Iris pigment epithelial cell (primary cell): ENCODE measurements at places on chromosomes 12 and 14.
A peak's percentile ranks its signal among the peaks of the same experiment; 100 is the strongest.

DNA sequence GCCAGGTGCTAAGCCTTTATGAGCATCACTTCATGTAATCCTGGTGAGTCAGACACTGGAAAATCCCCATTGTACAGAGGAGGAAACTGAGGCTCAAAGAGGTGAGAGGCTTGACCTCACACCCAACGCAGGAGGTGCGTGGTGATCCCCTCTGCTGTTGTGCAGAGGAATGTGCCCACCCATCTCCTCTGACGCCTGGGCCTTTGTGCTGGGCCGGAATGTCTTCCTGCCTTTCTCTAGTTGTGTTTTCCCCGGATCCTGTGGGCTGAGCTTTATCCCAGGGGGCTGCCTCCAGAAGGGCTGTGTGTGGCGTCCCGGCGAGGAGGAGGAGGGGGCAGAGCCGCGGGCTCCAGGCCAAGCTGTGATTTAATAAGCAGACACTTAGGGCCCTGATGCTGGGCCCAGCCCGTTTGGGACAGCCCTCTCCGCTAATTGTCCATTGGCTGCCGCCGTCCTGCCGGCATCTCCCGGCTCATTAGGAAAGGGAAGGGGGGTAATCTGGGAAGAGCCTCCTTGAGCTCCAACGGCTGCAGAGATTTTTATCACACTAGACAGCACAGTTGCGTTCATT, 653.6 kb downstream of the MED13L start:
- no peak for DNase-seq

DNA sequence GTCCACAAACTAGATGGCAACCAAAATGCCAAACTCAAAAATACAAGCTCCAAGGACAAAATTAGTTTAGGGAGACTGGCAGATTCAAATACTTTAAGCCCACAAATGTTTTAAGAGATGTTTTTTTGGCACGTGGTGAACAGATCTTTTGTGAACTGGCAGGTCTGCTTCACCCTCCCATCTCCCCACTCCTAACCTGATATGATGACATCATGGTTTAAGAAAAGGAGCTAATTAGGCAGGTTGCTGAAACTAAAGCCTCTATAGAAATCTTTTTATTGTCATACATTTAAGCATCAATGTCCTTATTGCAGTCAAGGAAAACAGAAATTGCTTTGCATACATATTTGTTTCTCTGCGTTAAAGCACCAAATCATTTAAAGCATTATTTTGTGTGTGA, 5.8 kb downstream of the LRIG3 start:
- DNase-seq = no peak

DNA sequence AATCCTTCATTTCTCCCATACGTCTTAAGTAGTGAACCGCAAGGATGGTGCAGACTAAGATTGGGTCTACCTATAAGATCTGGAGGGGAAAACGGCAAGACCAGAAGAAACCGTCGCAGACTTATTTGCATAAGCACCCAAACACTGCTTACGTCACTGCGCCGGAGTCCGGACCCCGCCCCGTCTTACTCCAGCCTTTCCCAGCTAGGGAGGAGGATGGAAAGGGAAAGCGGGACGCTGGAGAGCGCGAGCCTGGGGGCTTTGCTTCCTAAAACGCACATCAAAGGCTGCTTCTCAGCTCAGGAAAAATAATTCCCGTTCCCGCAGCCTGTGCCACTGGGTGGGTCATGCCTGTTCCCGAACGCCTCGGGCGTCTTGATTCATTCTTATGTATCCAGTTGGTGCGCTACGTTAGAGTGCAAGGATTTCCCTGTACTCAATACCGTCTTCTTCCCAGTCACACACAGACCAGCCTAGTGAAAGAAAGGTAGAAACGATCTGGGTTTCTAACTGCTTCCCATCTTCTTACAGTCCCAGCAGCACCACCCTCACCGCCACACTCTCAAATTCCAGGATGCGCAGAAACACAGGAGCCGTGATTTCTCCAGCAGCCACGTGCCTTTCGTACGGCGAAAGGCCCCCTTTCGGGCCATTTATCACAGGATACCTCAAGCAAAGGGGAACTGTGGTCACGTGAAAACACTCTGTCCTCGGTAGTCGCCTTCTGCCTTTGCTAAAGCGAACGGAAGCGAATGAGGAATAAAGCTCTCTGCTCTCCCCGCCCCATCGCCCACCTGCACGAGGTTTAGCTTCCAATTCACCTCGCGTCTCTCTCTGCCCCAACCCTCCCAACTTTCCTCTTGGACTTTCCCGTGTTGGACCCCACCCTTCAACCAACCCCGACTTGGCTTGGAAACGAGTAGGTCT, 1.1 kb downstream of the SLC6A15 start:
- peak; percentile 93 for DNase-seq

- DNase-seq = peak; percentile 82
Observed at GRCh38 chr12:25957793-25958427, 572 bp upstream of the RASSF8 start.

DNA sequence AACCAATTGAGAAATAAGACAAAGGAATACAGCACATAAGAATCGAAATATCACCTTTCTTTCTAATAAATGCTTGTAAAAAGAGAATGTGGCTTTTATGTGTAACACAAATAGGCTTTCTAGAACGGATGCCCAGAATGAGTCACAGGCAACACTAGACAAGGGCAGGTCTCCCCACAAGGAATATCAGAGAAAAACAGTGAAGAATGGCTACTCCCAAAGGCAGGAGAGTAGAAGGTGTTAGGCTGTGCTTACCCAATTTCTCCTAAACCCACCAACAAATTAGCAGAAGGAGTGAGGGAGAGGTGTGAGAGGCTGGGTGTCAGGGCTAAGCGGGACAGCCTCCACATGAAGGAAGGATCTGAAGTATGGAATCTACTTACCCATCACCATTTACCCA, 55.2 kb downstream of the GALNT4 start:
- peak; percentile 82 for DNase-seq
